Stimulated activated CD4-positive, alpha-beta T cell treated with anti-CD3 and anti-CD28 coated beads, Interleukin-4, amount 100 ng/mL, for 24 hours (primary cell): ENCODE measurements at places on chromosomes 2 and 18.

- peak; percentile 47 for DNase-seq
Observed at GRCh38 chr2:38581193-38582147, 21.3 kb downstream of the HNRNPLL start.

- no peak for DNase-seq
Observed at GRCh38 chr18:28792404-28793086, 615.6 kb upstream of the CDH2 start.

- DNase-seq, result no peak
Observed at GRCh38 chr2:85589982-85590791, 5.4 kb upstream of the RNF181 start.

- DNase-seq, result no peak
Observed at GRCh38 chr2:71907503-71907902, 240.2 kb downstream of the CYP26B1 start.

DNA sequence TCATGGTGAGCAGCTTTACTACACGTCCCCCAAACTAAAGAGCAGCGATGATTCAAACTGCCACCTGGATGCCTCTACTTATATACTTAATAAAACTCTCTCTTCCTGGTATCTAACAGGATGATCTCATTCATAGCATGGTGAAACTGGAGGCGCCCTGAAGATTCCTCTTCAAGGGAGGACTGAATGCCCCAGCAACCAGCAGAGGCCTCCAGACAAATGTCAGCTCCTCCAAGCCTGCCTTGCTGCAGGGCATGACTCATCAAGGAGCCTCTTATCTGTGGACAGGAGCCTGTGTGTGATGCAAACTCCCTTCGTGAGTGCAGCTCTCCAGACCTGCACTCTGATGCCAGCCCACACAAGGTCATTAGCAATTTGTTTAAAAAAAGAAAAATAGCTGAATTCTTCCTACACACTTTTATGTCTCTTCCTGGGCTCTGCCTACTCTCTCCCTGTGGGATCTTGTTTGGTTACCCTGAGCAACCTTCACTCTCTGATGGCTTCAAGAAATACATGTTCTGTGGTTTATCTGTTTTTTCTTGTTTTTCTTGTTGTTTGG is 30.2 kb downstream of the LONRF2 start:
- DNase-seq, result peak; percentile 33
